ENCODE measurements at places on chromosomes 12 and 14.

DNA sequence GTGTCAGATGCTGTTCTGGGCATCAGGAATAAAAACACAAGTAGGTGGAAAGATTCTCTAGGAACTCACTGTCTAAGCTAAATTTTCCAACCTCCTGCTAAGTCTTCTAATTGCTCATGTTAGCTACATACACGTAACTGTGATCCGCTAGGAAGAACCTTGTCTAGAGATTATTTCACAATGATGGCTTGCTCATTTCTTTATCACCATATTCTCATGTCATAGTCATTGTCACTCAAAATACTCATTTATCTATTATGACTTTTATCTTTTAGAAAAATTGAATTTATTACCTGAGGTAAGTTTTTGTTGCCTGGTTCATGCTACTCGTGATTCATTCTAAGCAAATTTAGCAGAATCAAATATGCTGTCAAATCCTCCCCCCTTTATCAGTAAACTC is 1402.4 kb upstream of the FLRT2 start:
- DNase-seq, result no peak

DNA sequence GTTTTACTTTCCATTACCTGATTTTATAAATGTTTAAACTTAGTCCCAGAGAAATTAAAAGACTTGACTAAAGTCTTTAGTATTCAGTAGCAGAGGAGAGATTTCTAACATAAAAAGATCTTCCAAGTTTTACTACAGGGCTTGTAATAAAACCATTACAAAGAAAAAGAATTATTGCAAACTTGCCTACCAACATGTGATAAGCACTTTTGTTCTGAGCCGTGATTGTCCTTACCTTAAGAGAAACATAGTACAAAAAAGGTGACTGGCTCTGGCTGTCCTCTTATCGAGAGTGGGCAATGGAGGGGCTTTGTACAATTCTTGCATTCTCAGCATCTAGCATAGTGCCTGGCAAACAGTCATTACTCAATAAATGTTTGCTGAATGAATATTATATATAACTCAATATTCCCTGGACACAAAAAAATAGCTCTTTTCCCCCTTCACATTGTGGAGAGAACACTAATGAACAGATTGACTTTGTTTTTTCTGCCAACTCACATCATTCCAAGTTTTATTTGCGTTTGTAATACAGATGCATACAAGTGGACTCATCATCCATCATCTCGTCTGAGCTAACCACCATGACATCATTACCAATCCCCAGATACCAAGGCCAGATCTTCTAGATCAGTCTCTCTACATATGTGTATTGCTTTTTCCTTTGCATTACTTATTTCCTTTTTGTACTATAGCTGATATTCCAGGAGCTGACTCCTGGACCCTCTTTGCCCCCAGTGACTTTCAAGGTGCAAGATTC is 192.8 kb upstream of the EEA1 start:
- no peak for DNase-seq

DNA sequence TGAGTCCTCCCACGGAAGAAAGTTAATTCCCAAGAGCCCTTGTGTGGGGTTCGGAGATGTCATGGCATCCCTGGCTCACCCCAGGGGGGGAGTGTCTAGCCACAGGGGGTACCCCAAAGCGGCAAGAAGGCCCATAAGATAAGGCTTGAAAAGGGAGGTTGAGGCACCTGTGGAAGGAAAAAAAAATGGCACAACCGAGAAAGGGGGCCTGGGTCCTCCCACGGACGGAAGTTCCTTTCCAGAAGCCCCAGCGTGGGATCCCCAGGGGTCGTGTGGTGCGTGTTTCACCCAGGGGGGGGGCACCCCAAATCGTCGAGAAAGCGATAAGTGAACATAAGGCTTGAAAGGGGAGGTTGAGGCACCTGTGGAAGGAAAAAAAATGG is 266.7 kb downstream of the ALG10 start:
- no peak for DNase-seq

DNA sequence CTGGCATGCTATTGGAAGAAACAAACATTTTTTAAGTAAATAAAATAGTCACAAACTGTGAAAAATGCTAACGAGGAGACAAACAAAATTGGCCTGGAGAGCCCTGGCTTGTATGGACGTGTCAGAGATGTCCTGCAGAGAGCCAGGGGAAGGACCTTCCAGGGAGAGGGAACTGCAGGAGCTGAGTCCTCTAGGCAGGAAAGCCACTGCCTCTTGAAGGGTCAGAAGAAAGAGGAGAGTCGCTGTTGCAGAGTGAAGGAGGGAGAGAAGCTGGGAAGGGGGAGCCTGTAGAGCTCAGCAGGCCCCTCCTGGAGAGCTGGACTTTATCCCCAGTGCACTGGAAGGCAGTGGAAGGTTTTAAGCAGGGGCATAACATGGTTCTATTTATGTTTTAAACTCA is 80.3 kb upstream of the PWP1 start:
- no peak for DNase-seq

DNA sequence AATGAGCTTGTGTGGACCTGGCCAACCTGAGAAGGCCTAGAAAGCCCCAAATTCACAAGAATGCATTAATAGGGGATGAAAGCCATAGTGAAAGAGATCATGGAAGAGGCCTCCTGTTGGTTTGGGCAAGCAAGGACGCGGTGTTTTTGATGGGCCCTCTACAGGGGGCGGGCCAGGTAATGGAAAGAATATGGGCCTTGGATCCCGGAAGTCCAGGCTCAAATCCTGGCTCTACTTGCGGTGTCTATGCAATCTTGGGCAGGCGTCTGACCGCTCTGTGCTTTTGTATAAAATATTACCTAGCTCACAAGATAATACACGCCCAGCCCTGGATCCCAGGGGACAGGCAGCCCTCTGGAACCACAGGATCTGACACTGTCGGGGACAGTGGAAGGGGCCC is 41.1 kb upstream of the CLMN start:
- no peak for DNase-seq

GRCh38 chr12:88144037-88144436 is 1.9 kb downstream of the TMTC3 start:
- DNase-seq, result no peak

DNA sequence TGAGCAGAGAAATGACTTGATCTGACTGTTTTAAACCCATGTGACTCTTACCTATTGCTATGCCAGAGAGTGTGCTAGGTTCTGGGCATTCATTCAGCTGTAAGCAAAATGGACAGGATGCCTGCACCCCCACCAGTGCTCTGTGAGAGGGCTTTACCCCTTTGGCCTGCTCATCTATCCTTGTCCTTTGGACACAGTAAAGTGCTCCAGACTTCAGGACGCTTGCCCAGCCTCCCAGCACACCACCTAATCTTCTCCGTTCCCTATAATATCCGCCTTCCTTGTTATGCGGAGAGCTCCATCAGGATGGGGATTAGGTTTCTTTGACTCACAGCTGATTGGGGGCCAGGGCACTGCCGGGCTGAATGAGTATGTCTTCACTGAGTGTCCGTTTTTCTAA is 4.4 kb upstream of the ZNF839 start:
- DNase-seq, result no peak

GRCh38 chr12:50784501-50784900 is 20.6 kb downstream of the ATF1 start:
- no peak for DNase-seq

- no peak for DNase-seq
Observed at GRCh38 chr14:43359317-43359716, 1147.8 kb downstream of the FSCB start.

- DNase-seq, result no peak
Observed at GRCh38 chr12:121278169-121279070, 18.1 kb downstream of the CAMKK2 start.

DNA sequence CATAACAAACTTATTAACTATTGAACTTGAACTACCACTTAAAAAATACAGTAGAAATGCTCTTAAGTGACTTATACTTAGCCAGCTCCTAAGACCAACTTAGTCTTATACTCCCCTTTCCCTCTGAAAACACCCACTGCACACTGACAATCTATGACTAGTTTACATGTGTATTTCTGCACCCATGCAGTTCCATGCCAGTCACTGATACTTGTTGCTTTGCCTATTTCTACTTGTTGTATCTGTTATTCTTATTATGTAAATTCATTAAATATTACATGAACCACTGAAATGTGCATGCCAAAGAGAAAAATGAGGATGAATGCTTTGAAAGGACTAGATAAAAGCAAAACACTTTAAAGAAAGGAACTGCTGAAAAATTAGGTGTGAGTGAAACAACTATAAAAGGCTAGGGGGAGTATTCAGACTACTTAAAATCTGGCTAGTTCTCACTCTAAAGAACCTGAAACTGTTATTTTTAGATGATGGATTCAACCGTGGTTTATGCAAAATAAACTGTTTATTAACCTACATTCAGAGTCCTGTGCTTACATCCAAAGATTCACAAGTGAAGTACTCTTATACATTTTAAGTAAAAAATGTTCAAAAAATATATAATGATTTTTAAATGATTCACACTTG is 74.7 kb downstream of the RPS6KA5 start:
- DNase-seq, result no peak

DNA sequence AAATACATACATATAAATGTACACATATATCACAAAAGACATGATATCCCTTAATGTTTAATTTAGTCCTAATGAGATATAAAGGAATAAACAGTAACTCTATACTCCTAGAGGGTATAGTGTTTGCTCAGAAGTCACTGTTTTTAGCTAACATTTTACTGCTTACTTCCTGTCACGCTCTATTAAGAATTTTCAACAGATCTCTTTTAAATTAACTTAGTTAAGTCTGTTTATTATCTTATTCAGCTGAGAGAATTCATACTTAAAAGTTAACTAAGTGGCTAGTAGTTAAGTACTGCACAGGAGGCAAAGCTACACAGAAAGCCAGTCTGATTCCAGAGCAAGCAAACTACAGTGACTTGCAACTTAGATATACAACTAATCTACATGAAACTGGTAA is 39.9 kb downstream of the GXYLT1 start:
- DNase-seq, result no peak

- no peak for DNase-seq
Observed at GRCh38 chr12:46205294-46205693, 63.5 kb downstream of the SLC38A1 start.

GRCh38 chr12:47864646-47865235 is 40.1 kb downstream of the VDR start:
- no peak for DNase-seq

DNA sequence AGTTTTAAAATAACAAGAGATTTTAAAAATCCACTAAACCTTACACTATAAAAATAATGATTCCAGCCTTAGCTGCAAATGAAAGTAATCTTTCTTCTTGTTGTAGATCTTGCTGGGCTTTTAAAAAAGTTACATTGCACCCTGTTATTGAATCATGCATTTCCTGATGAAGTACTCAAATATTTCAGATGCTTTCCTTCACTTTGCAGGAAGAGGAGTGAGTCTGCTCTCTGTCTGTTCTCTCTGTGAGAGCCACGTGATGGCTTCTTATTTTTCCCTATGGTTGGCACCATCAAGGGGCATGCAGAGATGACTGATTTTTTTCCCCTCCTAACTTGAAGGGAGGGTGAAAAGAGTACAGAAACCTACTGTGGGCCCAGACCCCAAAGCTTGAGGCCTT is 262.7 kb downstream of the ATP23 start:
- DNase-seq, result no peak

DNA sequence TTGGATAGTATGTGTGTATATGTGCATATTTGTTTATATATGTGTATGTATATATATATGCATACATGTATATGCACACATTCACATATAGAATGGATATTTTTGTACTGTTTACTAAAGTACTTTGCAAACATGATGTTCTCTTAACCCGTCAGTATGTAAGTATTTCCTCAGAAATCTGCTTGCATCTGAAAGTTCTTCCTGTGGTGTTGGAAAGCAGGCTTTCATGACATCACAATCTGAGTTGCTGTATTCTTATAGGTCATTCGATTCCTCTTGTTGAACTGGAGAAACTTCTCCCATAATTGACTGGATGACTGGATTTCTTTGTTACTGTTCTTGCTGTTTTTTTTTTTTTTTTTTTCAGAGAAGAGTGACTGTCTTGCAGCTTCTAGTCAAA is 29.1 kb downstream of the GABARAPL1 start:
- DNase-seq, result no peak

DNA sequence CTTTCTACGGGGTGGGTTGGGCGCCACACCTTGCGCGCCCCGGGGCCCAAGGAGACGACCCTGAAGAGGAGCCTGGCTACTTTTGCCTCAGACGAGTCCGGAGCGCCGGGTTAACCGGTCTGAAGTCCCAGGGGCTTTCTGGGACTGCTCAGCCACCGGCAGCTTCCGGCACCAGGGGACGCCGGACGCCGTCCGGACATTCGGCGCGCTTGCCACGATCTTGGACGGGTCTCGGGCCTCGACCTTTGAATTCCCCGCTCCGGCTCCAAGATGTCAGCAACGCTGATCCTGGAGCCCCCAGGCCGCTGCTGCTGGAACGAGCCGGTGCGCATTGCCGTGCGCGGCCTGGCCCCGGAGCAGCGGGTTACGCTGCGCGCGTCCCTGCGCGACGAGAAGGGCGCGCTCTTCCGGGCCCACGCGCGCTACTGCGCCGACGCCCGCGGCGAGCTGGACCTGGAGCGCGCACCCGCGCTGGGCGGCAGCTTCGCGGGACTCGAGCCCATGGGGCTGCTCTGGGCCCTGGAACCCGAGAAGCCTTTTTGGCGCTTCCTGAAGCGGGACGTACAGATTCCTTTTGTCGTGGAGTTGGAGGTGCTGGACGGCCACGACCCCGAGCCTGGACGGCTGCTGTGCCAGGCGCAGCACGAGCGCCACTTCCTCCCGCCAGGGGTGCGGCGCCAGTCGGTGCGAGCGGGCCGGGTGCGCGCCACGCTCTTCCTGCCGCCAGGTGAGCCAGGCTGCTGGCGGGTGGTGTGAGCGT is at the start of gene ACOT4:
TSS of gene ACOT4 (plus strand) at position 184 of the 760 bp plus-strand sequence. CDS start at position 271, 87 bp downstream.
- no peak for DNase-seq

GRCh38 chr12:20429852-20430251 is 61.5 kb downstream of the PDE3A start:
- no peak for DNase-seq

All from type B pancreatic cell (in vitro differentiated cells).